CD4-positive, alpha-beta T cell treated with Interleukin-2 at 100 ng/mL for 4 hours (primary cell): ENCODE measurements at places on chromosomes 6 and 20.

GRCh38 chr6:10720265-10720959 is 2.5 kb upstream of the TMEM14C start:
- DNase-seq = peak; percentile 62

DNA sequence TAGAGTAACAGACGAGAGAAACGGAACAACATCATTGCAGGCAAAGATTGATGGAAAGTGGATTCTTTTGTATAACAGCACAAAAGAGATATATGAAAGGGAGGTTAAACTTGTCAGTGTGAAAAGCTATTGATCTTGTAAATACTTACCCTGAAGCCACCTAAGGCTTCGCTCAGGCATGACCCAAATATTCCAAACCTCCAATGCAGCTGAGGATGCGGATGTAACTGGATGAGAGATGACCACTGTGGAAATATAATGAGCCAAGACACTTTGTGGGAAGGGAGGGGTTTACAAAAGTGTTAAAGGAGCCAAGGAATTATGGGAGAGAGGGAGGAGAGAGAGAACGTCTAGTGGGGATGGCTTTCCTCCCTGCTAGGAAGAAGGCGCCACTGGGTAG is 112.0 kb downstream of the DOK5 start:
- DNase-seq = no peak

GRCh38 chr20:44600758-44601201 is 18.4 kb downstream of the PKIG start:
- no peak for DNase-seq

DNA sequence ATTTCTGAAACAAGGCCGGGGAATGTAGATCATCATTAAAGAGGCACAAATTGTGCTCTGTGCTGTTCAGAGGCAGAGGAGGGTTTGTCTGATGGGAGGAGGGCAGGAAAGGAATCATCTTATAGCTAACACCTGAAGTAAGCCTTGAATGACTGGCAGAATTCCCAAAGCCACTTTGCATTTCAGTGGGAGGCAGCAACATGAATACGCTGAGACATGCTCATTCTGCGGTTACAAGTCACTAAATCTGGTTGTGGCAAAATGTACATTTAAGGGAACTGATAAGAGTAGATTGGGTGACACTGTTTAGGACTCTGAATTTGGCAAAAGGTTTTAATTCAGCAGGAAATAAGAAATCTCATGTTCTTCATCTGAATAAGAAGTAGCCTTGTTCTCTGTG is 4.4 kb upstream of the COL19A1 start:
- DNase-seq = no peak

GRCh38 chr6:24051942-24052589 is 73.9 kb upstream of the NRSN1 start:
- no peak for DNase-seq

DNA sequence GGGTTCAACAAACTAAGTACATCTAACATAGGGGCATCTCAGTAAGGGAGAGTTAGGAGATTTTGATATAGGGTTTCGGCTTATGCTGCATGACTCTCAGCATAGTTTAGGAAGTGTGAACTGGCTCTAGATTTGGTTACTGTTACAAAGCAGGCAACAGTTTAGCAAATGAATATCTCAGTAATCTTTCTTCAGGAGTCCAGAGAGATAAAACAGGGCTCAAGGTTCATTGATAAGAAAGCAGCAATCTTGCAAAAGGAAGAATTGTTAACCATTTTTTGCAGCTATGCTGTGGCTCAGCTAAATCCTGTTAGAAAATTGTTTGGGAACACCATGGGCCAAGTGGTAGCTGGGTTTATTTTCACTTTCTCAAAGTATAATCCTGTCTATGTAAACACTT is 161.3 kb downstream of the MEI4 start:
- DNase-seq = no peak

DNA sequence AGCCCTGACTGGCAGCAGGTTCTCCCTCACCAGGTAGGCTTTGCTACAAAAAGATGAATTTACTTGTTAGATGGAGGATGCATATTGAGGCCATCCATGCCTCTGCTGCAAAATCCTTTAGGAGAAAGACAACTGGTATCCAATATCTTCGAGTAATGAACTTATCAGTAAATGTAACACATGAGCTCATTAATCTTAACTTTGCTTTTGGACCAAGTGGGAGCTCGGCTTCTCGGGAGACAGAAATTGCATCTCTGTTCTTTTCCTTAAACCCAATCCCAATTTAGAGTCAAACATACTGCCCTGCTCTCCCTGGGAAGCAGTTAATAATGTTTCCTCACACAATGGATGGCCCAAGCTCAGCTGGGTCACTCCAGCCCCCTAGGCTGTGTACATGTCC is 330.5 kb downstream of the ZFAND3 start:
- DNase-seq = no peak

GRCh38 chr20:846894-847278 is 13.4 kb downstream of the FAM110A start:
- DNase-seq = peak; percentile 59

DNA sequence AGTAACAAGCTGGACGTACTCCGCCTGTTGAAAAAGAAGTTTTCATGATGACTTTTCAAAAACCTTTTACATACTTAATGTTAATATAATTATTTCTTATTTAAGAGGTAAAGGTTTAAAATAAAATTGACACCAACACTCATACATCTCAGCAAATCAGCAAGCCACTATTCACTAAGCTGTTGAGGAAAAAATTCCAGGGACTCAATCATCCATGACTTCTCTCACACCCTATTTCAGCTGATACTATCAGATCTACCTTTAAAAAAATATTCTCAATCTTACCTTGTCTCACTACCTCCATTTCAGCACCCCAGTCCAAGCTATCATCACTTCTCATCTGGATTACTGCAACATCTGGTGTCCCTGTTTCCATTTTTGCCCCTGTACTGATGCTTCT is 109.3 kb downstream of the HACE1 start:
- DNase-seq = no peak

GRCh38 chr6:11092668-11093375 is 812 bp upstream of the SMIM13 start:
- DNase-seq = peak; percentile 48

DNA sequence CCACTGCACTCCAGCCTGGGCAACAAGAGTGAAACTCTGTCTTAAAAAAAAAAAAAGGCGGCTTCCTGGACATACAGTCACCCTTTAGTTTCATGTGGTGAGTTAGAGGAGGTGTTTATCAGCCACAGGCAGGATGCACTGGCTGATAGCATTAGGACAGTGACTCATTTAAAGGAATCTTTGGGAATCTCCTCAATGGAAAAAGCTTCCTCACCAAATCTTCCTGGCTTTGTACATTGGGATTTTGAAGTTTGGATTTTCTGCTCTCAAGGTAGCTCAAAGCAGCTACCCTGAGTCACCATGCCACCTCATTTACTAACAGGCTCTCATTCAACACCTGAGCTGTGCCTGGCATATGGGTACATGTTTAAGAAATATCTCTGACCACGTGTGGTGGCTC is 20.2 kb downstream of the PRPH2 start:
- no peak for DNase-seq

- no peak for DNase-seq
Measured at GRCh38 chr6:155534678-155535077, 79.0 kb upstream of the NOX3 start.

- DNase-seq = no peak
Measured at GRCh38 chr6:50654155-50654554, 59.2 kb upstream of the TFAP2D start.

- DNase-seq = no peak
Measured at GRCh38 chr6:82584194-82584695, 220.6 kb downstream of the TPBG start.

DNA sequence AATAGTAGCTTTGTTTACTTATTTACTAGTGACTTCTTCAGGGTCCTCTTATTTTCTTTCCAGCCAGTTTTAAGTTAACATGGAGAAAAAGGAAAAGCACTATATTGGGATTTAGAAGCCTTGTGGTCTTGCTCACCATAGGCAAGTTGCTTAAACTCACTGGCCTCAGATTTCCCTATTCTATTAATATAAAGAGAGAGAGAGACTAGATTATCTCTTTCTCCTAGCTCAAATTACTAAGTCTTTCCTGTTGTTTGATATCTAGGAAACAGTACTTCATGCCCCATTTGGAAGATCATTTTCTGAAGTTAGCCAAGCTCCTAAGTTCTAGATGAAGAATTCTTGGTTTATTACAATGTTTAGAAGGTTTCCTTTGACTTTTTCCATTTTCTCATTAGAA is 32.5 kb downstream of the CTNNBL1 start:
- no peak for DNase-seq

GRCh38 chr20:5696011-5696559 is 54.1 kb upstream of the SHLD1 start:
- no peak for DNase-seq

GRCh38 chr6:87922196-87922946 is 125.3 kb upstream of the SPACA1 start:
- no peak for DNase-seq

DNA sequence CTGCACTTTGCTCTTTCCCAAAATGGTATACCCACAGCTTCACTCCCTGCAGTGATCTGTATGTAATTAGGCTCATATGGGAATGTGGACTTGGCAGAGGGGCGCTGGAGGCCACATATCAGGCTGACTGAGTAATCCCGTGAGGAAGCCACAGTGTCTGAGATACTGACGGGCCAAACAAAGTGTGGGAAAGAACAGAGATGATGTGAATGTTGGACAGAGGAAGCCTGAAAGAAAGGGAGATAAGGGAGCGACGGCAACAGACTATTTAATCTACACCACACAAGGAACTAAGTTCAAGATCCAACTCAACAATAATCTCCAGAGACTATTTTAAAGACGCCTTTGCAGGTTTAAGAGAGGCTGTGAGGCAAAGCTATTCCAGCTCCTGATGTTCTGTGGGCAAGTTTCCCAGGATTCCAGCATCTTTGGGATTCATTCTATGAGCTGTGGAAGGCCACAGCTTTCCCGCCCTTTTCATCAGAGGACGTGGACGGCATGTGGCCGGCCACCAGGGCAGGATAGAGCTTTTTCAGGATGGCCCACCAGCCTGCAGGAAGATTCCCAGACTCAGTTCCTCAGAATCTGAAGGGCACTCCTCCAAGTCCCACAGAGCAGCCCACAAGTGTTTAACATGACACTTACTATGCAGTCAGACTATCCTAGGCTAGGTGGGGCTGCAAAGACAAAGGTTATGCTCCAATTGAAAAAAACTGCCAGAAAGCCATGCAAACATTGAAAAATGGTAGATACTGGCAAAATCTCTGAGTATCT is 237.5 kb downstream of the ATXN1 start:
- DNase-seq = no peak

- no peak for DNase-seq
Measured at GRCh38 chr6:153449279-153449678, 318.2 kb upstream of the RGS17 start.

GRCh38 chr6:168785720-168786511 is 344.9 kb downstream of the SMOC2 start:
- no peak for DNase-seq

GRCh38 chr6:22732176-22732970 is 163.0 kb downstream of the HDGFL1 start:
- DNase-seq = no peak

DNA sequence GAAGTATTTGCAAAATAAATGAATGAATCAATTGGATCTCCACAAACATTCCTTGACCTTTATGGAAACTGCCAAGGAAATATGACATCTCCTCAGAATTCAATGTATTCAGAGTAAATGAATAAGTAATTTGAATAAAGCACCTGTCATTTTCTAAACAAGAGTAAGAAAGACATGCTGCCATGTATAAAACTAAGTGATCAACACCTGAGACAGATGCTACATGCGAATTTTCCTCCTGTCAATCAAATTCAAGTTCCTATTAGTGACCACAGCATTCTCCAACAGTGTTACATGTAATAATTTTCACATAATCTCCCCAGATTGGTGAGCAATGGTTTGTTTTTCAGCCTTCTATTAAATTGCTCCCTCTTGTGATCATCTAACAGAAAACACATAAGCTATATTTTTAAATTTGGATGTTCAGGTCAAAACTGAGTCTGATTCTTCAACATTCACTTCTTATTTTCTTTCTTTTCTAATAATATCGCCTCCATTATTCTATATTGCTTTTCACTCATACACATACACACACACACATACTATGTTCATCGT is 163.2 kb upstream of the RNF217 start:
- DNase-seq = no peak

GRCh38 chr6:45378334-45378926 is 696 bp upstream of the SUPT3H start:
- DNase-seq = no peak

DNA sequence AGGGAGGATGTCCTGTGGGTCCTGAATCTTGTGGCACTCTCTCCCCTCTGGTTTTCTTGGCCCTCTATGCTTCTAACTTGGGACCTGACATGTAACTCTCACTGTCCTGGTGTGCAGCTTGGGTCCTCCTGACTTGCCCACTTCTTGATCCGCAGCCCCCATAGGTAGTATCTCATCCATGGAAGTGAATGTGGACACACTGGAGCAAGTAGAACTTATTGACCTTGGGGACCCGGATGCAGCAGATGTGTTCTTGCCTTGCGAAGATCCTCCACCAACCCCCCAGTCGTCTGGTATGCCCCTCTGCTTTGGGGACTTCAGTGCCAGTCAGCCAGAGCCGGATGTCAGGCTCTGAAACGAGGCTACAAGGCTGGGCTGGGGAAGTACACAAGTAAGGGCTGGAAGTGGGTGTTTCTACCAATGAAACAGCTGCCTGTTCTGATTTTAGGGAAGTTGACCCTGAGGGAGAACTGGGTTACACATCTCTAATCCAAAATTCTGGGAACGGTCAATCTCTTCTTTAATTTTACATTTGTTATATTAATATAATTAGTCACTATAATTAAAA is 641 bp downstream of the DBNDD2 start:
- DNase-seq = no peak

DNA sequence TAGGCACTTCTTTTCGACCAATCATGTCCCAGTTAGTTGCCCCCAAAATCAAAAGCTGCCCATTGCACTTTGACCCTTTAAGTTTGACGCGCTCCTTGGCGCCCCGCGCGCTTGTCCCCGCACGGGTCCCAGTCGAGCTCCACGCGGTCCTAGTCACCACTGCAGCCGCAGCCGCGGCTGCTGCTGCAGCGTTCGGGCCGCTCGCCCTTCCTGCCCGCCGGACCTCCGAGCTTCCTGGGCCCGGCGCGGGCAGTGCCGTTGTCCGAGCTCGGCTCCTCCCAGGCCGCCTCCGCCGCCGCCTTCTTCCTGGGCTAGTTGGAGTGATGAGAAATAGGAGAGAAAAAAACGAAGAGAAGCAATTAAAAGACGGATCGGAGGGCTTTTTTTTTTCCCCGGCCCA is 185.7 kb upstream of the COL21A1 start:
- DNase-seq = no peak

- DNase-seq = no peak
Measured at GRCh38 chr6:38033442-38033982, 214.0 kb downstream of the ZFAND3 start.
